Cortex of kidney (tissue), 1 donor: ENCODE measurements at places on chromosomes 5 and 9.

DNA sequence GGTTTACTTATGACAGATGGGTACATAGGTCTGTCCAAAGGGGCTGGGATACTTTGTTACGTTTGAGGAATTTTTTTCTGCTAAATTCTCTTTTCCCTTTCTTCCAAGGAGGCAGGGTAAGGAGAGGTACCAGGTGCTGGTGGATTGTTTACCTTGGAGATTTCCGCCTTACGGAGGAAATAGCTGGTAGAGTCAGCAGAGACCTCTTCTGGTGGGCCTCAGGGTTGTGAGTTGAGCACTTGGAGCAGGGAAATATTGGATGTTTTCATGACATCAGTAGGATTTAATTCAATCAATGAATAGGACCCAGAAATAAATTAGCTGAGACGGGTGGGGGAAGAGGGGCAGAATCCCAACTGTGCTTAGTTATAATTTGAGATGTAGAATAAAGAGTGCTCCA, 60.0 kb upstream of the TAF11L2 start:
- DNase-seq, result no peak

GRCh38 chr9:7691909-7692308, 107.7 kb downstream of the DMAC1 start:
- no peak for DNase-seq

DNA sequence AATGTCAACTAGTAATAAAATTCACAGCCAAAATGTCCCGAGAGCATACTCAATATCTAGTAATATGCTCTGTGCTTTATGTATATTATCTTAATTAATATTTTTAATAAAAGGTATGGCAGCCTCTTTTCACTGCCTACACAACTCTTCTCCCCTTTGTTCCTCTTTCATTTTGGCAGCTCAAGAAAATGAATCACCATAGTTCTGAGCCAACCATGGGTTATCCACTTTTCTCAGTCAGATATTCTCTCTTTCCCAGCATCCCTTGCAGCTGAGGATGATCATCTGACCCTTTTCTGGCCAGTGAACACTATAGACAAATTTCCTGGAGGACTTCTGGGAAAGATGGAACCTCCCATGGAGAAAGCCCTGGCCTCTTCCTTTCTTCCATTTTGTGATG, 8.2 kb upstream of the DOCK8 start:
- DNase-seq, result no peak

DNA sequence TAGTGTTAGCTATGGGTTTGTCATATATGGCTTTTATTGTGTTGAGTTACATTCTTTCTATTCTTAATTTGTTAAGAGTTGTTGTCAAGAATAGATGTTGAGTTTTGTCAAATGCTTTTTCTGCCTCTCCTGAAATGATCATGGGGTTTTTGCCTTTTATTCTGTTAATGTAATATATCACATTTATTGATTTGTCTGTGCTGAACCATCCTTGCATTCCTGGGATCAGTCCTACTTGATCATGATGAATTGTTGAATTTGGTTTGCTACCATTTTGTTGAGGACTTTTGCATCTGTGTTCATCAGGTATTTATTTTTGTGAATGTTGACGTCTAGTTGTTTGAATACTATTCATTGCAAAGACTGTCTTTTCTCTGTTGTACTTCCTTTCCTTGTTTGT, 23.9 kb downstream of the RIC1 start:
- no peak for DNase-seq

- no peak for DNase-seq
Observed at GRCh38 chr9:19471737-19472648, 63.2 kb downstream of the ACER2 start.

DNA sequence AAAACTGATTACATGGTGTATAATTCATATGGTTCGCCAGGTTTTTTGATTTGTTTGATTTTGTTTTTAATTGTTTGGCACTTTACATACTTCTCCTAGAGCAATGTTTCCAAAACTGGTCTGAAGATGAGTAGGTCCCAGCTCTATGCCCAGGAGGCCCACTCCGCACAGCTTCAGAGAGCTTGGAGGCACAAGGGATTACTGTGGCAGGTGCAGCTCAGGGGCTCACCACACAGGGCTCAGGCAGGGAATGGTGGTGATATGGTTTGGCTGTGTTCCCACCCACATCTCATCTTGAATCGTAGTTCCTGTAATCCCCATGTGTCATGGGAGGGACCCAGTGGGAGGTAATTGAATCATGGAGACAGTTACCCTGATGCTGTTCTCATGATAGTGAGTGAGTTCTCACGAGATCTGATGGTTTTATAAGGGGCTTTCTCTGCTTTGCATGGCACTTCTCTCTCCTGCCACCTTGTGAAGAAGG, 296.6 kb downstream of the MED10 start:
- DNase-seq, result no peak

GRCh38 chr5:124631874-124632550, 114.4 kb downstream of the ZNF608 start:
- DNase-seq, result no peak

DNA sequence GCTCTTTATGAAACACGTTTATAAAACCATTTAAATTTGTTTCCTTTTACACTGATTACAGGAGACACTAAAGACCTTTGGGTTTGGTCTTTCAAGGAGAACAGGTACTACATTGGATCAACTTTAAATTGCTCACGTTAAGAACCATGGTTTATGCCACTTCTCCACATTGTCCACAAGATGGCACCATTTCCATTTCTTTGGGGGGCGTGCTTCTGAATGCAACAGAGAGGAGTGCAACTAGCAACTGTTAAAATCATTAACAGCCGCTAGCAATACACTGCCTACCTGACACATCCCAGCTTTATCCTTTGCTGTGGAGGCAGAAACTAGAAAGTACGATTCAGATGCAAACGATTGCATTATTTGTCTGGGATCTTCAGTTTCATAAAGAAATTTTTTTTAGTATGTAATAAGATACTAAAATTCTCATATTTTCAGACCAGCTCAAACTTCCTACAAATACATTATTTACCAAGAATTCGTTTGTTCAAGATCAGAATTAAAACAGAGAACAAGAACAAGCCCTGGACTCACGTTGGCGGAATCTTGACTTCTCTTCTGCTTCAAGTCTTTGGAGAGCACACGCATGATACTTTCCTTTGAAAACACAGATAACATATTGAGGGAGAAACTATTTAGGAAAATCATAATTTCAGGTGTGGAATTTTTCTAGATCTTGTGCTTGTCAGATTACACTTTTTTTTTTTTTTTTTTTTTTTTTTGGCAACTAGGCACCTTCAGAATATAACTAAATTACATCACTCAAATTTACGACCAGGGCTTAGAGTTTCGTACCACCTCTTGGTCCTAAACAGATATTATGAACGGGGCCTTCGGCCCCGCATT, 702 bp downstream of the CDC20B start:
- DNase-seq, result no peak

DNA sequence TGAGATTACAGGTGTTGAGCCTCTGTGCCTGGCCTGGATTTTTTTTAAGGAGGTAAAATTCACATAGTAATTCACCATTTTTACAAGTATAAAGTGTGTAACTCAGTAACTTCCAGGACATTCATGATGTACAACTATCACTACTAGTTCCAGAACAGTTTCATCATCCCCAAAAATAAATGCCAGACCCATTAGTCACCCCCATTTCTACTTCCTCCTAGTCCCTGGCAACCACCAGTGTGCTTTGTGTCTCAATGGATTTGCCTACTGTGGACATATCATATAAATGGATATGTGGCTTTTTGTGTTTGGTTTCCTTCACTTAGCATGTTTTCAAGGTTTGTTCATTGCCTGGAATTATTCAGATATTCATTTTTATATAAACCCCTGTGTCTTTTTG, 72.5 kb upstream of the PANK3 start:
- no peak for DNase-seq

DNA sequence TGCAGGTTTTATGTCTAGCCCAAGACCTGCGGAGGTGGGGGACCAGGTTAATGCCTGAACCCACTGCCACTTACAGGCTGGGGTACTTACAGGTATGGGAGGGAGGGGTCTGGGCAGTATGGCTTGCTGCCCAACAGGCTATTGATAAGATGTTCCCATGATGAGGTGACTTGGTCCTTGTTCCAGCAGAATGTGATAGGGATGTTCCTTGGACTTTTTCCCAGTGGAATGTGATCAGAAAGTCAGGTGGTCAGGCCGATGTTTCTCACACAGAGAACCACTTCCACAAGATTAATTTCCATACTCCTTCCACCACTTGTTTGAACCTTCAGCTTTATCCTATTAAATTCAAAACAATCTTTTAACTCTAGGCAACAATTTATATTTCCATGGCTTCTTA, 27.0 kb upstream of the GPX3 start:
- no peak for DNase-seq

DNA sequence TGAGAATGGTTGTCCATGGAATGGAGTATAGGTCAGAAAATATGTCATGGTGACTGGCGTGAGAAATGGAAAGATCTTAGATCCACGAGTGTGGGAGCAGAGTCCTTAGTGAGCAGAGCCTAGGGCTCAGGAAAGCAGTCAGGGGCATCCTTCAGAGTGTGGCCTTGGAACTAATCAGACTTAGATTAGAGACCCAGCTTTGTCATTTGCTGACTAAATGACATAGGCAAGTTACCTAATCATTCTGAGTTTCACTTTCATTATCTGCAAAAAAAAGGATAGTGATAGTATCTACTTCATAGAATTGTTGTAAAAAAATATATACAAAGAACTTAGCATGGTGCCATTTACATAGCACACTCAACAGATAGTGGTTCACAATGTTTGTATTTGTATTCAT, 24.3 kb upstream of the SLIT3 start:
- DNase-seq, result no peak

GRCh38 chr9:127366594-127366993, 30.4 kb upstream of the SLC2A8 start:
- no peak for DNase-seq

DNA sequence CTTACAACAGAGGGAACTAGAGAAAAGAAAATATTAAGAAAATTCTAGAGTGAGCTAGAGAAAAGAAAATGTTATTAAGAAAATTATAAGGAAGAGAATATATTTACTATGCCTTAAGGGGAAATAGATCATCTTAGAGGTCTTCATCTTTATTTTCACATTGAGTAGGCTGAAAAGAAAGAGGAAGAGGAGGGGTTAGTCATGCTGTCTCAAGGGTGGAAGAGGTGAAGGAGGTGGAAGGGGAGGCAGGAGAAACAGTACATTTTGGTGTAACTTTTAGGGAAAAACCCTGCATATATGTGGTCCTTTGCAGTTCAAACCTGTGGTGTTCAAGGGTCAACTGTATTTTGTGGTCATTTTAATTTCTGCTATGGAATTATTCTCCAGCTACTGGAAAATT, 46.6 kb downstream of the PPIP5K2 start:
- no peak for DNase-seq

DNA sequence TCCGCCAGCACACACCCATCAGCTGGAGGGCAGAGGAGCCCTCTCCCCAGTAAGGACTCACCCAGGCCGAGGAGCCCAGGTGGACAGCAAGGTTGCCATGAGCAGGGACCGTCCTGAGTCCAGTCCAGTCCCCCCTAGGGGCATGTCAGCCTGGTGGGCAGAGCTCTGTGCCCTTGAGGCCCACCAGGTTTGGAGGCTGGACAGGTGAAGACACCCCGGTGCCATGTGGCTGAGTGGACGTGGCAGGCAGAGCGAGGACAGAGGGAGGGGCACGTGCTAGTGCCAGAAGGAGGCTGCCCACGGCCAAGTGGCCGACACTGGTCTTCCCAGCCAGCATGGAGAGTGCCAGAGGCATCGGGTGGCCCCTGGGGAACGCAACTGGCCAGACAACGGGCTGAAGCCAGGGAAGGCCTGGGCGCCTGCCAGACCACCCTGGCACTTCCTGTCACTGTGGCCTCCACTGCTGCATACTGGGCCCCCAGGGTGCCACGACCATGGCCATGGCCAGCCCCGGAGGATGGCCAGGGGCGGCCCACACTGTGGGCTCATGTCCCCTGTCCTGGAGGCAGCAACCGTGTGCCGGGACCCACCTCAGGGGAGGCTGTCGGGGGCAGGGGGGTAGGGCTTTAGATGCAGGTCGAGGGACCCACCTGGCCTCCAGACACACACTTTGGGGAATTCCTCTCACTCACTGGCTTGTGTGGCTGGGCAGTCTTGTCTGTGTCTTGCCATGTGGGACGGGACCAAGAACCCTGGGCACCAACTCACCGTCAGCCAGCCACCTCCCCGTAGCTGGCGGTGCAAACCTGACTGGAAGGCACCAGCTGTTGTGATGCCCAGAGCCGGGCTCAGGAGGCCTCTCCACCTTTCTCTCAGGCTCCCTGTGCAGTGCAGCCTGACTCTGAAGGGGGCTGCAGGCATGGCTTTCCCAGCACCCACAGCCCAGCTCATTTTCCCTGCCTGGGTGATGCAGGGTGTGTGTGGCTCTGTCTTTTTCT, 42.3 kb upstream of the LPCAT1 start:
- no peak for DNase-seq

DNA sequence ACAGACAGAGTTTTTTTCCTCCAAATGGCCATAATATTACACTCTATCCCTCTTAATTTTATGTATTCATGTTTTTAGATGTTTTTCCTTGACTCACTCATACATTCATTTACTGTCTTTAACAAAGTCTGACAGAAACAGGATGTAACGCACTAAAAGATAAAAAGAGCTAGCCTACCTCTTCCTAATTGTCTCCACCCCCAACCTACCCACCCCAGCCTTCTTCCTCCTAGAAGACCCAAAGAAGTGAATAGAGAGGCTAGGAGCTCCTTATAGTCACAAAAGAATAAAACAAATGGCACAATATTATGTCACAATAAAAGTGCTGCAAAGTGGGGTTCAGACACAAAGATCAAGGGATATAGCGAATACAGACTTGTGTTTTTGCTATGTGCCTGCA, 719 bp downstream of the NOL8 start:
- no peak for DNase-seq

DNA sequence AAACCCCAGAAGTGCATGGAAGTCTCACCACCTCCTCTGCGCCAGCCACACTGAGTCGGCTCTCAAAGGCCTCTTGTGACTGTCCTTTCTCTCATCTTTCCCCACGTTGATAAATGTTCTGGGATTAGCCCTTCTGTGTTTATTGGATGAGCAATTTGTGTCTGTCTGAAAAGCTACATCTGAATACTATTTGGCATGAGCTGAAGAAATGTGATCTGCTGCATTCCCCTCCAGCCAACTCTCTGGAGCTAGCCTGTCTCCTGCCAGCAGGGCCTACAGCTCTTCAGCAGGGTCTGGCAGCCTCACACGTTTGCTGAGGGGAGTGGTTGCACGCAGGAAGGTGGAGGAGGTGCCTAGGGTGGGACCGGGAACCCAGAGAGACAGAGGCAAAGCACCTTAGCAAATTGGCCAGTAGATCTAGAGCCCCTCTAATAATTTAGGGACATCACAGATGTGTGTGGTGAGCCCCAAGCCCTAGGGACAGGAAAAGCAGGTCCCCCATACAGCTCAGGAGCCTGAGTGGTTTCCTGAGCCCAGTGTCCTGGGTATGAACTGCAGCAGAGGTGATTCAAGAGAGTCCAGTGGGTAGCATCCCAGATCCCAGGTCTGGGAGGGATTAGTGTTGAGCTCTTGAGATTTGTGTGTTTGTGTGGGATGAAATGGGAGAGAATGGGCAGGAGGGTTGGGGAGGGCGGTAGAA, 20.5 kb upstream of the B4GALT1 start:
- no peak for DNase-seq

- DNase-seq, result no peak
Observed at GRCh38 chr5:137186759-137187461, 312.2 kb downstream of the SPOCK1 start.
